Coronary artery (tissue), 2 donors: ENCODE measurements at places on chromosomes 12 and 14.

DNA sequence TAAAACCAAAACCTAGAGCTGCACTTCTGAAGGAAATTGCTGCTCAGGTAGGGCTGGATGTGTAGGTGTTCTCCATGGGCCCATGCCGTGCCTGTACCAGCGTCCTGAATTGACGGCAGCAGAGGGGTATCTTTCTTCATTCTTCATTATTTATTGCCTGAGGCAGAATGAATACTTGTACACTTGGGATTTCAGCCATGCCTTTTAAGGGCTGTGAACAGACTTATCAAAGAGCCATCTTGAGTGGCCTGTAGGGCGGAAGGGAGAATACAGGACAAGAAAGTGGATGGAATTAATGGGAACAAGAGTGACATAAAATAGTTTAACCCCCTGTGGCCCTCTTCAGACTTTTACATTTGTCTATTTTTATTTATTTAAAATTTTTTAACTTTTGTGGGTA lies 61.4 kb downstream of the RASSF3 start:
- no peak for DNase-seq

DNA sequence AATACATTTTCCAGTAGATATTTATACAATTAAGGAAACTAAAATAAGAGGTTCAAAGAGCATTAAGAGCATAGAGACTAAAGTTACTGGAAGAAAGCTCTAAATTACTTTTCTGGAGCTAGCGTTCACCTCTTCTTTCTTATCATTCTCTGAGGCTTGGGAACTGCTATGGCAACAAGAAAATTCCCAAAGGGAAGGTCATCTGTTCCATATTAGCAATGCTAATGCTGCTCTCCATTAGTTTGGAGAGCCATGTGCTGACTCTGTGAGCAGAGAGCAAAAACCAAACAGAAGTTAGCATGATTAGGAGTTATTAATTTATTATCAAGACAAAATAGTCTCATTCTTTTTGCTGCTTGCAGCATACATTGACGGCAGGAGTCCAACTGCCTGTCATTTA lies 143.1 kb upstream of the SLC16A7 start:
- DNase-seq, result no peak

DNA sequence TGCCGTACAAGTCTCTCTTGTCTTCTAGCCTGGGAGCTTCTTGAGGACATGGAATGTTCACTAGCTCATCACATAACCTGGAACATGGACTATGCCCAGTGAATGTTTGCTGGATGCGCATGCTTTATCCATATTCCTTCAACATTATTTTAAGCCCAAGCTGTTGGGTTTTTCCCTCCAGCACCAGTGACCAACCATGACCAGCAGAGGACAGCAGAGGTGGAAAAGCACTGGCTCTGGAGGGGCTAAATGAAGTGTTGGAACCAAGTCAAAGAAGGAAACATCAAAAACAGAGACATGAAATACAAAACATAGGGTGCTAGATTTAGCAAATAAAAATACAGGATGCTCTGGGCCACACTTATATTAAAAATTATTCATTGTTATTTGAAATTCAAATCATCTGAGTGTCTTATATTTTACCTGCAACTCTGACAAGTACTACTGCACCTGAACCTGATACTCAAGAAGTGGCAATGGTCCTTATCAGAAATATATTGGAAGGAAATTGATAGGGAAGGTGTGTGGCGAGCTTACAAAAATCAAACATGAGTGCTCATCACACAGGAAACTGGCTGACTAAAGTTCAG lies 23.1 kb upstream of the HELB start:
- no peak for DNase-seq

GRCh38 chr12:69651922-69652321 lies 41.2 kb upstream of the LRRC10 start:
- no peak for DNase-seq

- no peak for DNase-seq
These were observed 99.4 kb downstream of the NINJ2 start for GRCh38 chr12:563787-564298.

DNA sequence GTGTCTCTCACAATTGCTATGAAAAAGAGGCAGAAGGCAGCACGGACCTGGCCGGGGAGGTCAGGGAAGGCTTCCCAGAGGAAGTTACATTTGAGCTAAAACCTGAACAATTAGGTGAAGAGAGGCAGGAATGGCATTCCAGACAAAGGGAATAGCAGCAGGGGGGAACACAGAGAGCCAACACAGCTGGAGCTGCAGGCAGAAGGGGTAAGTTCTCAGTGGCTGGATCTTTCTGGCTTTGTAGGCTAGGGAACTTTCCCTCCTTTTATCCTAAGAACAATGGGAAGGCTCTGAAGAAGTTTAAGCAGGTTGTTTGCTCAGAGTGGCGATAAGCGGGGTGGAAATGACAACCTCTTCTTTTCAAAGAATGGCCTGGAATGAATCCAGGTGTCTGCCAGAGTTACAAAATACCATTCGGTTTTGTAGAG lies 100.0 kb downstream of the PRIMA1 start:
- no peak for DNase-seq

- DNase-seq, result no peak
These were observed 4.0 kb upstream of the KCNH3 start for GRCh38 chr12:49534731-49535278.

GRCh38 chr12:77294016-77294415 lies 228.6 kb upstream of the E2F7 start:
- DNase-seq, result no peak

- DNase-seq, result no peak
These were observed 51.2 kb downstream of the SMIM41 start for GRCh38 chr12:52130711-52131110.

DNA sequence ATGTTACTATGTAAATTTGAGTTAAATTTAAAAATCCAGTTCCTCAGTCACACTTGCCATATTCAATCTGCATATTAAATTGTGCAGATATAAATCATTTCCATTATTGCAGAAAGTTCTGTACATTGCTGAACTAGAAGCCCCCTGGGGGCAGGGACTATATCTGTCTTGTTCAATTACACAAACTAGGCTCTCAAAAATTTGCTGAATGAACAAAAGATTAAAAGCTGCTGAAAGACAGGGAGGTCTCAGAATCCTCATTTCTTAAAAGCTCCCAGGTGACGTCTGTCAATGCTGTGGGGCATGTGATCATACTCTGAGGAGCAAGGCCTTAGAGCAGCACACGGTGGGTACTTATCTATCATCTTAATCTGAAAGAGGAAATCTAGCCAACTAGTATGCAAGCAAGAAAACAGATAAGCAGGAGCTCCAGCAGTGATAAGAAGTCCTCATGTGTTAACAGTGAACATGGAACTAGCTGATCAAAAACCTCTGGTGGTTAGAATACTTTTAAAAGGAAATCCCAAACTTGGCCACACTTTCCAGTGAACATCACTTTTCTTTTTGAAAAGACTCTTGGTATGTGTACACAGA lies 60.5 kb downstream of the APPL2 start:
- no peak for DNase-seq

GRCh38 chr12:3005736-3006135 lies 46.5 kb downstream of the TEAD4 start:
- no peak for DNase-seq

DNA sequence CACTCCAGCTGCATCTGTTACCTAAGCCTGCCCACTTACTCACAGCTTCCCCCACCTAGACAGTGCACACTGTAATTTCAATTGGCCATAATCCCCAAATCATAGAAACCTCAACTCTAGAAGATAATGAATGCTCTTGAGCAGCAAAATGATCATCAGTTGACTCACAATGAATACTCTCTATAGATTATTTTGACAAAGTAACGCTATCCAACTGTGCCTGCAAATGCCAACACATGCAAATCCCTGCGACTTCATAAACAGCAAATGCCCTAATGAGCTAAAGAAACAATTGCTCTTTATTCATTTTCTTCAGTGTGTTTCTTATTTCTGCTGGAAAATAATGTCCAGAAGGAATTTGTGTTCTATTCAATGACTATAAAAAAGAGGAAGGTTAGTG lies 319.5 kb downstream of the PAWR start:
- DNase-seq, result no peak

GRCh38 chr12:62468397-62468796 lies 1.8 kb downstream of the MON2 start:
- no peak for DNase-seq

GRCh38 chr14:89349171-89350008 lies 67.6 kb downstream of the FOXN3 start:
- no peak for DNase-seq

DNA sequence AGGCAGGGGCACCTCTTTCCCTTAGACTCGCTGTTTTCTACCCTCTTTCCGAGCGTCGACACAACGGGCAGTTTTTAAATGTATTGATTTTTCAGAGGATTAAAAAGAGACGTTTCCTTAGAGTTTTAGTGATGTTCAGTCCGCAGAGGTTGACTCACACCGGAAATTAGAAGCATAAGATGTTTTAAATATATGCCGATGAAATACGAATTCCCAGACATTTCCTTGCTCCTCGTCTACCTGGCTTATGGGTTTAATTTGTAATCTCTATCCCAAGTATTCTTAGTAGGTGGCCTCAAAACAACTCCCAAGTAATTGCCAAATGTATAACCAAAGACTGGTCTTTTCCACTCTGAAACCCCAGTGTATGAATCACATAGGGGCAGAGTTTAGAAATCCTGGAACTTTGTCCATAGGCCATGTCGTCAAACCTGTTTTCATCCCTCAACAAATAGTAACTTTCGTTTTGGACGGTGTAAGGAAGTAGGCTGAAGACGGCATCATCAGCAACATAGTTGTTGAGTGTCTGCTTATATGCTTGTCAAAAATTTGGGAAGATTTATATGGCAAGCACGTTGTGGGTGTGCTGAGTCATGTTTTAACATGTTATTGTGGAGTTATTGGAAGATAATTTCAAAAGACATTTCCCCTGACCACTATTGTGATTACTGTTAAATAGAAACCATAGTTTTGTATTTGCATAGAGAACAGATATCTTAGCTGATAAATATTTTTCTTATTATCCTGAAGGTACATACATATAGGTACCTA lies 824 bp downstream of the TBK1 start:
- DNase-seq, result no peak

GRCh38 chr12:51994959-51995358 lies 11.8 kb upstream of the TAMALIN start:
- no peak for DNase-seq

GRCh38 chr14:64997108-64997794 lies 10.6 kb downstream of the FNTB start:
- no peak for DNase-seq
